ENCODE measurements at places on chromosomes 5 and 9.
A peak's percentile ranks its signal among the peaks of the same experiment; 100 is the strongest.

DNA sequence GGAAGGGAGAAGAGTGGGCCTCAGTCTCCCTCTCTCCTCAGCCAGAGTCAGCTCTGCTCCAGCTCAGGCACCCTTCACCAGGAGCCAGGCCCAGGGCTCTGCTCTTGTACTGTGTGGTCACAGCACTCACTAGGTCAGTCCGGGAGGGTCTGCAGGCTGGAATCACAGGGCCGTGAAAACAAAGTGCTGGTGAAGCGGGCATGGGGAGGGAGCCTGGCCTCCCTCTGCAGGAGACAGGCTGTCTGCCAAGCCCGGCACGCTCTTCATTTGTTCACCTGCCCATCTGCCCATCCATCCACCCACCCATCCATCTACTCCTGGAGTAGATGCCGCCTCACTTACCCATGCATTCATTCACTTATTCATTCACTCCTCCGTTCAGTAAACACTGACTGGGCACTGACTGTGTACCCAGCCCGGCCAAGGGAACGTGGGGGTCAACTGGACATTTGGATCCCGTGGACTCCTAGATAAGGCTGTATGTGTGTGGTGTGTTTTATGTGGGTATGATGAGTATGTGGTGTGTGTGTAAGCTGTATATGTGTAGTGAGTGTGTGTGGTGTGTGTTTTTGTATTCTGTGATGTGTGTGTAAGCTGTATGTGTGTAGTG, 3.6 kb downstream of the SPAAR start:
- no peak for DNase-seq

DNA sequence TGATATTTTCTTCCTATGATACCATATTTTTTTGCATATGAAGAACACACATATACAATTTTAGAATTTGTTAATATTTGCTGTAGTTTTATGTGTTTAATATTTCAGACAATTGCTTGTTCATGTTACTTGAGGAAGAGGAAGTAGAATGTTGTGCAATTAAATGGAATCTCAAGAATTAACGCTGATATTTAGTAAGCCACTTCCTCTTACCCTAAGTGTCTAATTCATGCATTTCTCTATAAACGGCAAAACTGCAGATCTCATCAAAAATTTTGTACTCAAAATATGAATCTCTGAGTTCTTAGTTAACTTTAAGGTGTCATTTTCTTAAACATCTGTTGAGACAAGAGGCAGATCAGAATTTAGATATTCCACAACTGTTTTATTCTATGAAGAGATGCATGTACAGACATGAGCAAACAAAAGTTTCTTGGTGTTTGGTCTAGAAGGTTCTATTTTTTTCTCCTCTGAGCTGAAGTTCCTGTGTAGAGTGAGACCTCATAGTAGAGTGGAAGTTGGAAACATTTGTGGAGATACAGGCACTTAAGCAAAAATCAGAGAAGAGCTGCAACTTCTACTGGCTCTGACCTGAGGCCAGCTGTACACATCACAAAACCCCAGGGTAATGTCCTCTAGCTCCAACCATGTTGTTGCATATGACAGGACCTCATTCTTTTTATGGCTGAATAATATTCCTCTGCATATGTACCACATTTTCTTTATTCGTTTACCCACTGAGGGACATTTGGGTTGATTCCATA, 16.6 kb upstream of the TGFBI start:
- no peak for DNase-seq

DNA sequence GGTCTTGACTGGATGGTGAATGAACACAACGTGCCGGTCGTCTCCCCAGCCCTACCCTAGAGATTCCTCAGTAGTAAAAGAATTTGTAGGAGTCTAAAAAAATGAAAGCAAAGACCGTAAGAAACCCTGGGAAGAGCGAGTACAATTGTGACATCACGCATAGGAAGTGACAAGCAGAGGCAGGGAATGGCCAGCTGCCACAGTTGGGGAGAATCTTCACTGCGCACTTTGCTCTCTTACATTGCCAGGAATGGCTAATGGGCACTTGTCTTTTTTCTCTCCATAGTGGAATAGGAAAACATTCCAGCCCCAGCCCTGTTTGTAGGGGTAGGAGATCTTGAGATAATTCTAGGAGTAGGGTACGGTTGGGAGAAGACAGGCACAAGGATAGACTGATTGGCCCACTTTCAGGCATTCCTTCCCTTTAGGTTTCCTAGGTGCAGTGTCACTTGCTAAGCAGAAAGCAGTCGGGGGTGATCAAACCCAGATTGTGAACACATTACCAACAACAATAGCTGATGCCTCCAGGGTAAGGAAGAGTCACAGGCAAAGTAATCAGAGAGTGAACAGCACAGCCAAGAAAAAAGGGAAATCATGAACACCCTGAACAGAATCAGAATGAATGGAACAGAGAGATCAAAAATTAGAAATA, 302.7 kb downstream of the MAN2A1 start:
- DNase-seq, result no peak

GRCh38 chr9:4138180-4138579, 161.7 kb downstream of the GLIS3 start:
- no peak for DNase-seq

DNA sequence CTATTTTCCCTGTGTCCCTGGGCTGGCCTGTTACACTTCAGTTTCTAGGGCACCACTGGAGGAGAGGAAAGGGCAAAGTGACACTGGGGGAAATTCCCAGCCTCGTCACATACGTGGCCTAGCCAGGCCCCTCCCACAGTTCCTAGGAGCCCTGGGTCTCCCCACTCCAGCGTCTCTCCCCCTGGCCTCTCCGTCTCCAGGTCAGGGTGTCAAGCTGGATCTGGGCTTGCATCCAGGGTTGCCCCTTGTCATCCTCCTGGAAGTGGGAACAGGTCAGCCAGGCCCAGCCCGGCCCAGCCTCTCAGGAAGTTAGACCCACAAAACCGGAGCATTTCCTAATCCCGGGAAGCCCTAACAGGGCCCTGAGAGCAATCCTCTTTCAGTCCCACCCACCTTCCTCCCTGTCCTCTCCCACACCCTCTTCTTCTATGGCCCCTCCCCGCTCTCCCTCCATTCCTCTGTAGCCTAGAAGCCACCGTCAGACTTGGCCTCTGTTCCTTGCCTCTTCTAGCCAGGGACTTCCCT, 4.7 kb upstream of the TNIP1 start:
- DNase-seq, result peak; percentile 44

GRCh38 chr9:30198463-30199309, 2185.8 kb upstream of the ACO1 start:
- DNase-seq, result no peak

DNA sequence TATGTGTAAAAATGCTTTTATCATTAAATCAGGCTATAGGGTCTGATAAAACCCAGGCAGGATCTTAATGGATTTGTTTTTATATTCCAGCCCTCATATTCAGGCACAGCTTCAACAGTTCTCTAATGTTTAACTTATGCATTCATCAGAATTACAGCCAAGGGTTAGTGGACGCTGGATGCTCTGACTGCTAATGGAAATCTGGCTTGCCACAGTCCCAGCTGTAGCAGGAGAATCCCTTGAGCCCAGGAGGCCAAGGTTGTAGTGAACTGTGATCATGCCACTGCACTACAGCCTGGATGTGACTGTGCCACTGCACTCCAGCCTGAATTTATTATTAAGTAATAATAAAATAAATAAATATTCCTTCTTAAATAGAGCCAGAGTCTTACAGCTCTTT, 98.0 kb downstream of the SLC25A46 start:
- no peak for DNase-seq

All from stimulated activated CD4-positive, alpha-beta T cell treated with anti-CD3 and anti-CD28 coated beads, TNF-alpha, amount 100 ng/mL, for 24 hours (primary cell).